ENCODE measurements at places on chromosomes 5 and 9.

DNA sequence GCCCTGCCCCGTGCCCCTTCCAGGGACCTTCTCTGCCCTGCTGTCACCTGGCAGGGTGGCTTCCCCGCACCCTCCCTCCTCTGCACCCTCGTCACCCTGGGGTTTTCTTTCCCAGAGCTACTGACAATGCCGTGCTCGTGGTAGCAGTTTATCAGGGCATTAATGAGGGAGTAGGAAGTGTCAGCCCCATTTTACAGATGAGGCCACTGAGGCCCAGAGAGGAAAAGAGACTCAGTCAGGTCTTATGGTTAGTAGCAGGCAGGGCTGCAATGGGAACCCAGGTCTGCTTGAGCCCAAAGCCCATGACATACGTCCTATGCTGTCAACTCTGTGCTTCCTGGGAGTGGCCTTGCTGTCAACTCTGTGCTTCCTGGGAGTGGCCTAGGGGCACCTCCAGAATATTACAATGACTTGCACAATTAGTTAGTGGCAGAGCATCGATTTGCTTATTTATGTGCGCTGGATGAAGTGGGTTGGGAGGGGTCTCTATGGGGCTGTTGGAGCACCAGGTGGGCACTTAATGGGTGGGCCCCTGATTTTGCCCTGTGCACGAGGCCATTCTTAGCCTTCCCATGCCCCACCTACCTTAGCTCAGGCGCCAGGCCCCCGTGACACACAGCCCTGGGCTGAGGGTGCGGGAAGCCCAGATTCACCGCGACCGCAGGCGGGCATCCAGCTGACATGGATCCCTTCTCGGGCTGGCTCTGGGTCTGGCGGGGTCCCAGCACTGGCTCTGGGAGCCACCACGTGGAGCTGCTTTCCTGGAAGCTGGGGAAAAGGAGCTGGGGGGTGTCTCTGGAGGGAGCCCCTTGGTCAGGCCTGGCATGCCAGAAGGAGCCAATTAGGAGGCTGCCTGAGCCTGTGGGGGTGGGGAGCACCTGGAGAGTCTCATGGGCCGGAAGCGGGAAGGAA is 82.0 kb upstream of the ORM1 start:
- no peak for DNase-seq

DNA sequence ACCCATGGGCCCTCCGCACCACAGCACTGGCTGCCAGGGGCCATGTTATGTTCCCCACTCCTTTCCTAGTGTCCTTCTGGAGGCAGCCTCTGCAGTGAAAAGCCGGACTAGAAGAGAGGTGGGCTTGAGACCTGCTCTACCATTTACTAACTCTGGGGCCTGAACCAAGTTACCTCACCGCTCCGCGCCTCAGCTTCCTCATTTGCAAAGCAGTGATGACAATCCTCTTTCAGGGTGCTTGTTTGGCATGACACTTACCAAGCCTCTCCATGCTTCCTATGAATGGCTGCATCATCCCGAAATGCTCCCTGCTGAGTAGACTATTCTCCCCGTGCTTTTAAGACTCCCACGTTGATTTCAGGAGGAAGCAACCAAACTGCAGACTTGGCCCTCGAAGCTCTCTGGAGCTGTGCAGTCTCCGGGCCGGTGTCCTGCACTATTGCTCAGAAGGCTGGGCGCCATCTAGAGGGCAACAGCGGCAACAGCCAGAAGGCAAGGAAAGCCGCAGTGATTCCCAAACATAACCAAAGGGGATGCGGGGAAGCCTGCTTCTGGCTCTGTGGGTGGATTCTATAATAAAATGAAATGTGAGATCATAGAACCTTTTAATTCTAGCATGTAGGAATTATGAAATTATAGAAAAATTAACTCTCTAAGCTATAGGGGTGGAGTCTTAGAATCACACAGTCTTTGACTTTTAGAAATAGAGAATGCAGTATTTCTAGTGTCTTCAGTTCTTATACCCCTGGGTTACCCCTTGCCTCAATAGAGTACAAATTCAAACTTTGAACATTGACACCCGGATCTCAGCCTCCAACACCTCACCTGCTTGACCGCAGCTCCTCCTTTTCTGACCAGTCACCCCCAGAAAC is 599.8 kb upstream of the BRINP1 start:
- peak; percentile 35 for DNase-seq

GRCh38 chr5:101904736-101905135 is 391.3 kb downstream of the SLCO4C1 start:
- no peak for DNase-seq

GRCh38 chr9:134811079-134811672 is 69.4 kb upstream of the FCN2 start:
- no peak for DNase-seq

DNA sequence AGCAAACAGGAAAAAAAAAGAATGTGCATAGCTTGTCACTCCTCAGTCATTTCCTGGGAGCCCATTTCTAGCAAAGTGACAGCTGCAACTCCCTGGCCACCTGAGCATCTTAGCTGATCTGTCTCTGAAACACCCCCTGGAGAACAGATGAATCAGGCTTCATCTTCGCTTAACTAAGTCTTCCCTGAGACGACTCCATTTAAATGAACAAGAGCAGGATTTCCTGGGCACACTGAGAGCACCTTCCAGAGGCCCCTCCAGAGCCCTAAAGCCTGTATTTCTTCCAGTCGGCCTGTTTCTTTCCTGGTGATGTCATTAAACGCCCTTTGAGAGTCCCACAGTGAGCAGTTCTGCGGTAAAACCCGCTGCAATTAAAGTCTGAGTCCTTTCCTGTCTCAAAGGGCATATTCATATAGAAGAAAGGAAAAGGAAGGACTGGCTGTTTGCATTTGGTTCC is 13.9 kb downstream of the TGFBI start:
- DNase-seq = no peak

DNA sequence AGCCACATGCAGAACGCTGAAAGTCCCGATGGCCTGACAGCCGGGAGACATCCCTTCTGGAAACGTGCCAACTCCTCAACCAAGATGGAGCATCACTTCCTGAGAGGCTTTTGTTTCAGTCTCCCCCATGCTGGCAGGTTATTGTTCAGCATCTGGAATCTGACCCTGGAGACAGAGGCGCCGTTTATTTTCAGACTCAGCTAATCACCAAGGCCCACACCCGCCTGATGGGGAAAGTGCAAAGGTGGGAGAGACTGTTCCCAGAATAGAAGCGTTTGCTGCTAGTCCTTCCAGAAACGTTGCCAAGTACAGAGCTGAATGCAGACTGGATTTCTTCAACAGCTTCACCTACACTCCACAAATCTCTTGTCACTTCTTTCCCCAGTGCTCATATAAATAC is 41.8 kb upstream of the S1PR3 start:
- no peak for DNase-seq

- DNase-seq = no peak
These were observed 1.6 kb upstream of the GSN start for GRCh38 chr9:121266356-121266755.

DNA sequence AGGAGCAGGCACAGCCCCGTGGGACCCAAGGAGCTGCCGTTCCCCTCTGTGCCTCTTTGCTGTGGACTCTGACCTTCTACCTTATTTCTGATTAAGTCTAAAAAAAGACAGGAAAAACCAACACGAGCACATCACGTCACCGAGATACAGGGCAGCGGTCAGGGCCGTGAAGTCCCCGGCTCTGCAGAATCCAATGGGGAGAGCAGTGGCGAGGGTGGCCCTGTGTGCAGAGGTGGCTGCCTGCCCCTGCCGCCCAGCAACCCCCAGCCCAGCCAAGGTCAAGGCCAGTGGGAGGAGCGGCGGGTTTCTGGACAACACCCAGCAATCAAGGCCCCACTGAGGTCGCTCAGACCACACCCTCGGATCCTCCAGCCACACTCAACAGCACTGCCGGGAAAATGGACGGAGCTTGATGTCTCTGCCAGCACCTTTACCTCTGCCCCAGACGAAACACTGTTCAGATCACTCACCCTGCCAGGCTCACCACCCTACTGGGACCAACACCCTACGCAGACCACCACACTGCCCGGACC is 32.7 kb upstream of the SLC9A3 start:
- no peak for DNase-seq

DNA sequence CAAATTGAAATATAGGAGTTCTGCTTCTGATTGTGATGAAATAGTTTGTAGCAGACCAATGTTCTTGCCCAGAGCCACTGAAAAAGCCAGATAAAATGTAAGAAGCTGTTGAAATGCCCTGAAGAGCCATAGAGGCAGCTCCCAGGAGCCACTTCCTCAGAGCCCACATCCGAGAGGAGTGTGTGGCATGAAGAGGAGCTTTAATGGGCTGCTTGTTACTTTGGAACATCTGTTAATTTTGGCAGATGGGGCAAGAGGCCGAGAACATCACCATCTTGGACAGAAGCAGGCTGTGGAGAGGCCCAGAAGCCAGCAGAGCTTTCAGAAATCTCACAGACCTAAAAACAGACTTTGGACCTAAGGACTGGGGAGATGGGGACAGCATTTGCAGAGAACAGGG is 370.8 kb downstream of the GADD45G start:
- DNase-seq = no peak

DNA sequence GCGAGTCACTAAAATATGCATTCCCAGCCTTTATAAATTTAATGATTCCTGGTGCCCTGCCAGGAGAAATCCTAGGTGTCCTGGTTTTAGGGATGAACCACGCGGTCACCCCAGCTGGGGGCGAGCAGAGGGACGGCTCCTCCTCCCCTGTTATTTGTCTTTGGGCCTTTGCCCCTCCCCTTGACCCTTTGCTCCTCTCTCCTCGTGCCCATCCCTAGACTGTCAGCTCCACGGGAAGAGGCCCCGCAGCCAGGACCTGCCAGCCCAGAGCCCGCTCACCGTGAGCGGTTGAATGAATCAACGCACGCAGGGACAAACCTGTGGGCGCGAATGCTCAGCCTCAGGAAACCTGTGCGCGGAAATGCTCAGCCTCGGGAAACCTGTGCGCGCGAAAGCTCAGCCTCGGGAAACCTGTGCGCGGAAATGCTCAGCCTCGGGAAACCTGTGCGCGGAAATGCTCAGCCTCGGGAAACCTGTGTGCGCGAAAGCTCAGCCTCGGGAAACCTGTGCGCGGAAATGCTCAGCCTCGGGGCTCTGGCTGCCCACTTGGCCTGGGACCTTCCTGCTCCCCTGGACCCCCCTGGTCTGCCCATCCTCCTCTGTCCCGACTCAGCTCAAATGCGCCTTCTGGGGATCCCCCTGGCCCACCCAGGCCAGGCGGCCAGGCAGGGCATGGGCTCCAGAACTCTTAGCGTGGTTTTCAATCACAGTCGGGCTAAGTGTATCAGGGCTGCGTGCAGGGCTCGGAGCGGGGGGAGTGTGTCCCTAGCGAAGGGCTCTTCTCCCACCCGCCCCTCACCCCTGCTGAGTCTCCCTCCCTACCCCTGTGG is 140.5 kb upstream of the COL5A1 start:
- DNase-seq = no peak

- DNase-seq = no peak
These were observed 53.5 kb upstream of the MCCC2 start for GRCh38 chr5:71533615-71534014.

DNA sequence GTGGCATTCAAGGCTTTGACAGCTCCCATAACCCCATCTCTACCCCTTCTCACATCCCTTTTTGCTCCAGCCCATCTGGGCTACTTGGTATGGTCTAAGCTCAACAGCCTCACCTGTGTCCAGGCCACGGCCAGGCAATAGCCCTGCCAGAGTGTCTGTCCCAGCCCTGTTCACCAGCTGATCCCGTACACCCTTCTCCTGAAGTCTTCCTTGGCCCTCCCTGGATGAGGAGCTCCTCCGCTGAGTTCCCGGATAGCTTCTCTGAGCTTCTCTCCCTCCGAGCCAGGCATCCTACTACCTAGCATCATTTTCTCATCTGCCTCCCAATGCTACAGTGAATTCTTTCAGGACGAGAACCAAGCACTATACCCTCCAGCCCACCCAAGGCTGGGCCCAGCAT is 208.2 kb downstream of the DAB2IP start:
- DNase-seq = no peak

DNA sequence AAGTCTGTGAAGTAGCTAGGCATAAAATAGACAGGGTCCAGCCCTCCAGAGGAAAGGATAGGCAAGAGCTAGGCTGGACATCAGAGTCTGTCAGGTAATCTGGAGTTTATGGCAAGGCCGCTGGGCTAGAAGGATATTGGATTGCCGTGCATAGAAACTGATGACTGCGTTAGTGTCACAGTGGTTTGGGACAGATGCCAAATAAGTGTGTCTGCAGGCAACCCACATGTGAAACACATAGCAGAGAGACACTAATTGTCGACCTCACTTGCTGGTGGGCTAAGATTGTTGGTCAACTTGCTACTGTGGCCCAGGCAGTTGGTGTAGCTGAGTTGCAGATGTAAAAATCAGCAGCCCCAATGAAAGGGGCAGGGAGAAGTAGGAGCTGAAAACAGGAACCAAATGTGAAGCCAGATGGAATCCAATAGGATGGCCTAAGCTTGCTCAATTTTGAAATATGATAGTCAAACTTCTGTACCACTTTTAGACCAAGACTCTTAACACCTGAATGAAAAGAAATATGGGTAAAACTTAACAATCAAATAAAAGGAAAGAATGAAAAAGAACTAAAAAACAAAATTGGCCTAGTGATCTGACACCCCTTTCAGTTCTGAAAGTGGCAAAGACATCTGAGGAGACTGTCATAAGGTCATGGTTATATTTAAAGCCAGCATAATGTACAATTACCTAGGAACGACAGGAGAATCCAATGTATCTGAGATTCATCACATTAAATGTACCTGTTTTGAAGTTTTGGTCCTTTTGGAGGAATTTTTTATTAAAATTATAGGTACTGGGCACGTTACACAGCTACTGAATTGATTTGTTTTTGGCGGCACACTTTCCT is 243.3 kb upstream of the ACTBL2 start:
- no peak for DNase-seq

- DNase-seq = peak; percentile 93
These were observed 8.5 kb downstream of the PRR7 start for GRCh38 chr5:177455036-177455660.

DNA sequence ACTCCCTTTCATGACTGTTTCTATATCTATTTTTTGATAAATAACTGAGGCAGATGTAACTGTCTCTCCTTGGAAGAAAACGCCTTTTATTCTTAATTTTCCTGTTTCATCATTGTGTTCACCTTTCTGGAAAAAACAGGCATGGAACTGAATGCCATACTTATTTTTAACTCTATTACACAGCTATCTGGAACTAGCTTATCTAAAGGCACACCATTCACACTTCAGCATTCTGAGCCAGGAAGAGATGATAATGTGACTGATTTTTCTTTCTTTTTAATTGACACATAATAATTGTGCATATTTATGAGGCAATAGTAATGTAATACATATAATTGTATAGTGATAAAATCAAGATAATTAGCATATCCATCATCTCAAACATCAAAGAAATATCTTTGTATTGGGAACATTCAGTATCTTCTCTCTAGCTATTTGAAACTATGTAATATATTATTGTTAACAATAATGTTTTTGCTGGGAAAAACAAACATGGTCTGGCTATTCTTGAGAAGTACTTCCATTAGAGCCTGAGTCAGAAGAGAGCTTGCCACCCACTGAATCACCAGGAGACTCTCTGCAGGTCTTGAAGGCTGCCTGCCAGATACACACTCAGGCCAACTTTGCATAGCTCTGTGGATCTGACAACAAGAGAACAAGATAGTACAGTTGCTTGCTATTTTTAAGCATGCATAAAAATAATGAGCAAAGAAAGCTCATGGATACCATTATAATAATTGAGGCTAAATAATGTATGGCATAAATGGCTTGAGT is 501.0 kb upstream of the EDIL3 start:
- no peak for DNase-seq

Measured in activated T-cell treated with anti-CD3 and anti-CD28 coated beads for 48 hours (primary cell).